ENCODE measurements at places on chromosomes 5 and 9.
A peak's percentile ranks its signal among the peaks of the same experiment; 100 is the strongest.

- no peak for DNase-seq
Measured at GRCh38 chr5:103758996-103759395, 196.4 kb upstream of the NUDT12 start.

DNA sequence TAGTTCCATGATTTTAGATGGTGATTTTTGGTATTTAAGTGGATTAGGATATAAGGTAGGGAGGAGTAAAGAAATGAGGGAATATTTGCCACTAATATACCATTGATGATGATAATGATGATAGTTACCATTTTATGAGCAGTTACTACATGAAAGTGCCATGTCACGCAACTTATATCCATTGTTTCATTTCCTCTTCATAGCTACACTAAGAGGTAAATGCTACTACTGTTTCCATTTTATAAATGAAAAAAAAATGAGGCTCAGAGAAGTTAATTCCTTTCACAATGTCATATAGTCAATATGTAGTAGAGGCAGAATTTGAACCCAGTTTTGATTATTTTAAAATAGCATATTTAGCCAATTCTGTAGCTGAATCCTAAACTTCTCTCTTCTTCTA, 112.2 kb upstream of the ADRA1B start:
- DNase-seq: no peak

- DNase-seq: no peak
Measured at GRCh38 chr9:104843644-104844240, 79.8 kb downstream of the NIPSNAP3B start.

DNA sequence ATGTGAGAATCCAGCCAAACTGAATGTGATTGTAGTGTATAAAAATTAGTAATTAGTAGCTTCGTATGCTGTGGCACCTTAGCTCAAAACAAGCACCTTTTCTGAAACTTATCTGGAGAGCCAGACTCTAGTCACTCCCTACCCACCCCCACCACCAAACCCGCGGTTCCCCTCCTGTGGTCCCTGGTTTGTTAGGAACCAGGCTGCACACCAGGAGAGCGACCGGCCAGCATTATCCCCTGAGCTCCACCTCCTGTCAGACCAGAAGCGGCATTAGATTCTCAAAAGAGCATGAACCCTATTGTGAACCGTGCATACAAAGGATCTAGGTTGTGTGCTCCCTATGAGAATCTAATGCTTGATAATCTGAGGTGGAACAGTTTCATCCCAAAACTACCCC, 498.6 kb downstream of the CHSY3 start:
- no peak for DNase-seq

GRCh38 chr5:35617435-35618303, at the start of gene SPEF2:
Gene SPEF2 (plus strand): TSS chr5:35617863. CDS start chr5:35617998, 135 bp downstream.
- peak; percentile 82 for DNase-seq

DNA sequence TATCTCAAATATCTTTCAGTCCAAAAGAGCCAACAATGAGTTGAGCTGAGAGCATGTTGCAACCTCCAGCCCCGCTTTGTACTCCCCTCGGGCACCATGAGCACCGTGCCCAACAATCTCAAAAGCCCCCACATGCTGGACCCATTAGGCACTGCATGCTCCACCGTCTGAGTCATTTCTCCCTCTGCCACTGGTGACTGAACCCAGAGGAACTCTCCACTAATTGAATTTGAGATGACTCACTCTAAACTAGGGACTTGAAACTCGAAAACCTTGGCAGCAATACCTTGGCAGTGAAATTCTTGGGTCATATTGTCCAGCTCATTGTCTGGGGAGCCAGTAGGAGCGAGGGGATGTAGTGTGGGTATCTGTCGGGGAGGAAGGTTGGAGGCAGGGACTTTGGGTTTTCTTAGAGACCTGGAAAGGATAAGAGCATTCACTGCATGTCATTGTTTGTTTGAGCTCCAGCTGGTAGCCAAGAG, 49.9 kb upstream of the SLIT3 start:
- DNase-seq: peak; percentile 2

DNA sequence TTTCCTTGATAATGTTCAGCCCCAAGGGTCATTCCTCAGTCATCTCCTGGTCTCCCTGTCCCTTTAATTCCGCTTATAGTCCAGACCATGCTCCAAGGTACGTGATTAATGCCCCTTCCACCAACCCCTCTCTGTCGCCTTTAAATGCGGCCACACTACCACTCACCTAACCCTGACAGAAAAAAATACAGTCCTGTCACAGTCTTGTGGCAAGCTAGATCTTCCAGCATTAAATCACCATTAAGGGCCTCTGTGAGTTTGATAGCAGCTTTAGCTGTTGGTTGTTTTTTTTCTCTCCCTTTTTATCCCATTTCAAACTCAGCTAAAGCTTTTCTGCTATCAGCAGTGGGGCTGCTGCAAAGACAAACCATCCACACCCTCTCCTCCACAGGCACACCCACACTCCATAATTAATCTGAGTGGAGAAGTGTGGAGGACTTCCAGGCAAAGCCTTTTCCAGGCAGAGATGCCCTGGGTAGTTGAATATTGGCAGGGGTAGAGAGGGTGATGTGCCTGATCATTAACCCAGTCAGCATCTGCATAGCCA, 522.7 kb upstream of the CLINT1 start:
- no peak for DNase-seq

GRCh38 chr9:123735376-123735775, 194.6 kb downstream of the DENND1A start:
- DNase-seq: no peak

DNA sequence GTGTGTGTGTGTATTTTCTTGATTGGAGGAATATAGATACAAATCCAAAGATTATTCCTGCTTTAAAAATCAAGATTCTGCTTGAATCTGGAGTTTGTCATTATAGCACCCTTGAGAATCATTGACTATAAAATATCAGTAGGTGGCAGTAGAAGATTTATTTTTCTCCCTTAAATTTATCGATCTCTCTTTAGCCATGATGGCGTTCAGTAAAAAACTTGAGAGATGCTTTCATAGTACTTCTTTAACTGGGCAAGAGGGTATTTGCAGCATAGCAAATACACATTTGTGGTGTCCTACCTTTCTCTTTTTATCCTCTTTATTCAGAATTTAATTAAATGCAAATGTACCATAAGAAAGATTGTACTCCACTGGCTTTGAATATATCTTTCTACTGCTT, 307.7 kb downstream of the ADGRV1 start:
- no peak for DNase-seq

GRCh38 chr5:96080557-96080956, 118.9 kb upstream of the ELL2 start:
- no peak for DNase-seq

DNA sequence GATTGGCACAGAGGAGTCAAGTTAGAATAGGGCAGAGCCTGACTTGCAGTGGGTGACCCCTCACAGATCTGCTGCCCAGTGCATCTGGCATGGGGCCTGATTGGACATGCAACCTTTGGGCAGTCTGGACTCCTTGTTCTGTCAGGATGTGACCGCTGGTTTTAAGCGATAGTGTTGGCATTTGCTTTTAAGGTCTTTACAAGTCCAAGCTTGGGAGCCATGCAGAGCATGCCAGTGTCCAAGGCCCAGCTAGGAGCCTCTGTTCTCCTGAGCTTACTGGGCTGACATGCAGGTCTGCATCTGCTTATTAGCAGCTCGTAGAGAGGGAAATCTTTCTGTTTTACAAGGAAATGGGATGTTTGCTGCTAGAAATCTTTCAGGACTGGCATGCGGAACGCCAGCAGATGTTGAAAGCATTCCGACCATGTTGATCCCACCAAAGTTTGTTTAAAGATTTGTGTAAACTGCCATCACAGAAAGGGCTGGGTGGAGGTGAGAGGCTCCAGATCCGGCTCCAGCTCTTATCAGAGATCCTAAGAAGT, 27.5 kb downstream of the GADD45G start:
- DNase-seq: no peak

GRCh38 chr9:129568560-129569501, 52.1 kb downstream of the C9orf50 start:
- DNase-seq: no peak

DNA sequence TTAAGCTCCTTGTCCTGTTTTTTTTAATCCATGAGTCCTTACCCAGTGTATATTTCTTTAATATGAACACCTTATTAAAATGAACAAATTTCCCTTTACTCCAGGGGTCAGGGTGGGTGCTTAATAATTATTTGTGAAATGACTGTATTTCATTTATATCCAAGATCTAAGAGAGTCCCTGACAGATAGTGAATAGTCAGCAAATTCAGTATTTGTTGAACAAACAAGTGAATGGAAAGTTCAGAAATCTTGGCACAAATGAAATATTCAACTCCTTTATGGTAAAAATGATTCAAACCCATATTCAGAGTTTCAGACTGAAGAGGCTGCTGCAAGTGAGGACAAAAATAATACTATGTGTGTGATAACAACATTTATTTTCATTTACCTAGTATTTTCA, 59.9 kb downstream of the ASTN2 start:
- no peak for DNase-seq

- no peak for DNase-seq
Measured at GRCh38 chr9:22654833-22655232, 208.2 kb downstream of the DMRTA1 start.

DNA sequence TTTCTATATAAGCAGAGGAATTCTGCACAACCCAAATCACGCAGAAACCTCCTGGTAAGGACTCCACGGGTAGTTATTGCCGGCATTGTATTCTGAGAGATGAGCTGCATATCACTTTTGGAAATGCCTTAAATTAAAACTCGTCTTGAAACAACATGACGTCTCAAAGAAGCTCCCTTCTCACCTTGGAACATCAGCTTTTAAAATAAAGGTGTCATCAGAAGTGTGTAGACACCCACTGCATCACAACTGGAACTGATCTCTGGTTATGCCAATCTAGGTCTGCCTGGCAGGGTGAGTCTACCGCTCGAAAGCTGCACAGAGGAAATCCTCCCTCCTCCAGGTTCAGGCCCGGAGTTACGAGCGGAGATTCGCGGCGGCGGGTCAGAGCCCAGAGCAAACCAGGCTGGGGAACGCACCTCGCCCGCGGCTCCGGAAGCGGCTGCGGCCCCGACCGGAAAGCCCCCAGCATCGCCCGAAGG, 974 bp upstream of the SLC12A2 start:
- DNase-seq: no peak

- no peak for DNase-seq
Measured at GRCh38 chr9:133483611-133484010, 4.7 kb upstream of the SLC2A6 start.

GRCh38 chr9:114371973-114372917, 15.5 kb downstream of the AKNA start:
- DNase-seq: no peak

DNA sequence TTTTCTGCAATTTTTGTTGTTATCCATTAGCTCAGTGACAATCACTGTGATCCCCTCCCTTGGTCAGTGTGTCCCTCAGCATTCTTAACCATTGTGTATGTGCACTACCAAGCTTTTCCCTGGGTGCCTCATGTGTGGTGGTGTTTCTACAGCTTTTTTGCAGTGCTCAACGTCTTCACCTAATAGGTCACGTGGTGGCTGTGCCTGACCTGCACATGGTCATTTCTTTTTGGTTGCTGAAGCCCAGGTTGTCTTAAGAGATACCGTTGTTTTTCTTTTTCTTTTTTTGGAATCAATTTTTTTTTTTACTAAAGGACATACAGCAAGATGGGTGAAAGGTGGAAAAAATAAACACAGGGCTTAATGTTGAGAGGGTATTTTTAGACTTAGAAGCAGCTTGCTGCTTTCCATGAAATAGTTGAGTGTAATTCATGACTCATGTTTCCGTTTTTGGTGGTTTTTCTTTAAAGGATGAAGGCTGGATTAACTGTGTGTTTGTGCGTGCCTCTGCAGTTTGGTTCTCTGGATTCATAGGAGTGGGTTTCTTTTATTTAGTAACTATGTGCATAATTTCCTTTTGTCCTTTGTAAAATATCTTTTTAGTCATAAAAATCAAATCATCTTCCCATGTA, 22.2 kb downstream of the SH3GL2 start:
- no peak for DNase-seq

DNA sequence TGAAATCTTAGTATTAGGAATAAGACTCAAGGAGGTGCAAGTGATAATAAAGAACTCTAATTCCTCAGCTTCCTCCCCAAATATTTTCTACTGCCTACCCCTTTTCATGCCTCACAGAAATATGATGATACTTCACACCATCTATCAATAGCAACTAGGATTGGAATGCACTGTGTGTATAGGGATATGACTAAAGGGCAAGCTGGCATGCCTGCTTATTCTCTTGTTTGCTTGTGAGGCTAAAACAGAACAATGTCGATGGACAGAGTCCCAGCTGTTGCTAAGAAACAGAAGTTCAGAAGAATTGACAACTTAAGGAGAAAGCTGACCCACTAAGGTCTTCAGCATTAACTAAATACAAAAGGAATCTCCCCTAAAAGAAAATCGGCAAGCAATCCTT, 9.7 kb upstream of the CHD1 start:
- no peak for DNase-seq

DNA sequence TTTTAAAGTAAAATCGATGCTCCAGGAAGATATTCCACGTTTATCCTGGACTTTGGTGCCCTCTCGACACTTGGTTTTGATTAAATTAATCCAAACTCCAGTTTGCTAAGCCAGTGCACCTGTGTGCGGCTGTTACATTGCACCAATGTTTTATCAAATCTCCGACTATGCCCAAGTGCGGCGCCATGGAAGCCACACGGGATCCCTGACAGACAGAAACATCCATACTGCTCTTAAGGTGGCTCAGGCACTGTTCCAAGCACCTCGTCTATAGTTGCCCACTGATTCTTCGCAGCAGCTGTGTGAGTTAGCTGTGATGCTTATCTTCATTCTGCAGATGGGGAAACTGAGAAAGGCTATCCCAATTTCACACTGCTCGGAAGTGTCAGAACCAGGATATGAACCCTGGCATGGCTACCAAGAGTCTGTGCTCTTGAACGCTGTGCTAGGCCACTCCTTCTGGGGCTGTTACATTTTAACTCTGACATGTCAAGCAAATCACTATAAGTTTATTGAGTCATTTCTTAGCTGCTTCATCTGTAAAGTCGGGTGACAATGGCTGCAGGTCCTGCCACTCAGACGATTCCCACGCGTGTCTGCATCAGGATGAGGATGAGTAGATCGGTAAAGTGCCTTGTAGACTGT, 113.0 kb downstream of the ADAMTS2 start:
- no peak for DNase-seq

GRCh38 chr5:125409234-125409860, 662.9 kb upstream of the ZNF608 start:
- no peak for DNase-seq

- no peak for DNase-seq
Measured at GRCh38 chr9:126624912-126625311, 11.2 kb downstream of the LMX1B start.

- DNase-seq: no peak
Measured at GRCh38 chr5:113050721-113051382, 74.3 kb downstream of the DCP2 start.

GRCh38 chr9:93095205-93096130, 549 bp upstream of the CARD19 start:
- DNase-seq: peak; percentile 98
